ENCODE measurements at places on chromosomes 13 and 19. TPM values are rescaled to one million over a fixed set of nuclear protein-coding genes. Genes with fewer than 3 reads are reported as not detected.
A peak's percentile ranks its signal among the peaks of the same experiment; 100 is the strongest.

The PDE4C gene
- 0.38 TPM for total RNA-seq

The KXD1 gene
- 137 TPM for total RNA-seq

The FFAR1 gene
- total RNA-seq: not detected

The RNF225 gene
- 0.81 TPM for total RNA-seq

DNA sequence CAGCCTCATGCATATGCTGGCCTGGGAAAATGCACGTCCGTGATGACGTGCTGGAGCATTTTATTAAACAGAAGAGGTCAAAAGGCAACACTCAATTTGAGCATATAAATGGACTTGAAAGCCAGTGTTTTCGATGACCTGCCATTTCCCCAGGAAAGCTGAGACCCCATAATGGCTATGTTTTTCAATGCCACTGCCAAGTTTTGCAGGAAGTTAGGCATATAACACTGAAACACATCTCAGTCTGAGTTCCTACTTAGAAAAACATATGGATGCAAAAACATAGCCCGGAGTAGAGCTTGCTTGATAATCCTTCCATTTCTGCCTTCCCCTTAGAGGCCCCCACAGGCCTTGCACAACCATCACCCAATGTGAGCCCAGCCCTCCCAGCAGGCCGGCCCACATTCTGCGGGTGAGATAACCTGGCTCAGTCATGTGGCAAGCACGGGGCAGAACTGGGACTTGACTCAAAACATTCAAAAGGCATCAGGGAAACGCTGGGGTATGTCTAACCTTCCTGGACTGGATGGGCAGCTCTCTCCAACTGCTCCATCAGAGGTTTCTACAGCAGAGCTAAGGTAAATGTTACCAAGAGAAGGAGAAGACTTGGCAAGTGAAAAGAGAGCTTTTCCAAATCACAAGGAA lies 24.9 kb downstream of the EPS15L1 start:
- peak; percentile 77 for DNase-seq

DNA sequence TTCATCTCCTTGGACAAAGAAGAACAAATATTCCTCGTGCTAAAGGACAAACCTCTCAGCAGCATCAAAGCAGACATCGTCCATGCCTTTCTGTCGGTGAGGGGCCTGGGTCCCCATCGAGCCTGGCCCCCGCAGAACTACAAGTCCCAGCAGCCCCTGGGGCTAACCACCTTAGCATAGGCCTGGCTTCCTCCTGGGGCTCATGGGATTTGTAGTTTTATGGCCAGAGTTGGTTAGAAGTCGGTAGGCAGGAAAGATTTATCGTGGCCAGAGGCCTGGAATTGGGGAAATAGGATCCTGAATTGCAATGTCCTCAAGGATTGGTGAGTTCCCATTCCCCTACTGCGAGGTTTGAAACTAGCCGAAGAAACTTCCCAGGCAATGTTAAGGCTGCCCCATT lies 19.6 kb downstream of the TMEM150B start:
- DNase-seq: peak; percentile 75

- DNase-seq: no peak
Observed at GRCh38 chr19:46442808-46443450, 14.2 kb upstream of the PNMA8C start.

DNA sequence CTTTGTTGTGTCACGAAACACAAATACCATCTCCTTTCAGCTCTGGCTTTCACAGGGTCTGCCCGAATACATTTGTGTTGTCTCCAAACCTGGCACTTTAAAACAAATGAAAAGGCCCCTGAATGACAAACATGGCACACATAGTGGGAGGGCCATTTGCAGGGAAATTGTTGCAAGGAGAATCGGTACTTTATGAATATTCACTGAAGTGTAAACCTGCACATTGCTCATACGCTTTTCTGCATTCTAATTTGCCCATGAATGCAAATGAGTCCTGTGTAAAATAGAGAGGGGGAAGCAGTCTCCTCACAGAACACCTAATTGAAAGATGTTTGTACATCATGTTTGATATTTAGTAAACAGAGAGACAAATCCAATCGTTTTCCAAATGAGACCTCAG lies 82.7 kb upstream of the PCDH8 start:
- DNase-seq: no peak

DNA sequence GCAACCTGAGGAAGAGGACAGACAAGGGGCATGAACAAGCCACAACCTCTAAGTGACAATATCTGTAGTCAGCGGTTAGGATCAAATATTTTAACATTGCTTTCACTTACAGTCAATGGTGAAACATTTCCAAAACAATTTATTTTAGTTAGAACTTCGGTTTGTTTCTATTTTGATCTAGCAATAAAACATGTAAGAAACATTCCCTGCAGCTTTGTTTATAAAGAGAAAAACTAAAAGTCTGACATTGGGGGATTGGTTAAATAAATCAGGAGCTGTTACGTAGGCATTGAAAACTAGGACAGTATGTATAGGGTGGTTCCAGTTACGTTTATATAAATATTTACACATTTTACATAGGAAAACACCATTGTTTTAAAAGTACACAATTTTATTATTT lies 3.4 kb downstream of the URI1 start:
- DNase-seq: no peak

DNA sequence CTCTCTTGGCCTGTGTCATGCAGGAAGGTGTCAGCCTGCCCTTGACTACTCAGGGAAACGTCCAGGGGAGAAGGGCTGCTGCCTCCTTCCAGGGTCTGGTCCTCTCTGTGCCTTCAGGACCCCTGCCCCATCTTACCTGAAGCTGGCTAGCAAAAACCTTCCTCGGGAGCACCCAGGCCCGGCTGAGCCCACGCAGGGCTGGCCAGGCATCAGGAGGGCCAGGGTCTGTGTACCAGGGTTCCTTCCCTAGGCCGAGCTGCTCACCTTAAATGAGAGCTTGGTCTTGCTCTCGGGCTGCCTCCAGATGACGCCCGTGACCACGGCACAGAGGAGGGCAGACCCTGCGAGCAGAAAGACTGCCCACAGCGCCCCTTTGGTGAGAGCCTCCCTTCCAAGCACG lies 78.6 kb downstream of the SLC7A1 start:
- DNase-seq: no peak

GRCh38 chr19:55487924-55488687 lies at the start of gene SSC5D:
Gene SSC5D, plus strand, starts transcription at chr19:55488436. Its CDS starts 154 bp downstream, at chr19:55488590.
- no peak for DNase-seq

- no peak for DNase-seq
Observed at GRCh38 chr13:76596216-76596615, 290.0 kb downstream of the KCTD12 start.

DNA sequence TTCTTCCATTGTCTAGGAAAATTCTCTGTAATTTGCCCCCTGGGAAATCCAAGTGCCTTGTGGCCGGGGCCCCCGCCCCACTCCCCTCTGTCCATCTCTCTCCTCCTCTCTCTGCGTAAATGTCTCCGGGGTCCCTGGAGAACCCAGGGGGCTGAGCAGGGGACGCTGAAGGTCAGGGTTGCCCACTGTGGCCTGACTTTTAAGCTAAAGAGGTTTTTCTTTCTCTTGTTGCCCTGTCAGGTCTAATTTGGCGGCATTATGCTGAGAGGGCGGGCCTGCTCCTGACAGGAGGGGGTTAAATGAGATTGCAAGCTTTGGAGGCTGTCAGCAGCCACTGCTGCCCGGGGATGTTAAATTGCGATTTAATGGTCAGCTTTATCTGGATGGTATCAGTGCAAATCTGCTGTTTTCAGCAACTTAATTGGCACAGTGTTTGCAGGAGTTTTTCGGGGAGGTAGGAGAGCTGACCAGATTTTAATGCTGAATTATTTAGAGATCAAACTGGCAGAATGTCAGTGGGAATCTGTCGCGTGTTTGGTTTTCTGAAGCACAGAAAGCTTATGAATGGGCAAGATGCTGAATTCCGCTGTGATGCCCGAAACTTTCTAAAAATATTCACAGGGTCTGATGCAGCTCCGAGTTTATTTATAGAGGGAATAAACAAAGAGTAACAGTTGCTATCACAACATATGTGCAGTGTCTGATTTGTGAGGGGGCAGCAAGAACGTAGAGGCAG lies 93.2 kb upstream of the SOX1 start:
- DNase-seq: no peak

DNA sequence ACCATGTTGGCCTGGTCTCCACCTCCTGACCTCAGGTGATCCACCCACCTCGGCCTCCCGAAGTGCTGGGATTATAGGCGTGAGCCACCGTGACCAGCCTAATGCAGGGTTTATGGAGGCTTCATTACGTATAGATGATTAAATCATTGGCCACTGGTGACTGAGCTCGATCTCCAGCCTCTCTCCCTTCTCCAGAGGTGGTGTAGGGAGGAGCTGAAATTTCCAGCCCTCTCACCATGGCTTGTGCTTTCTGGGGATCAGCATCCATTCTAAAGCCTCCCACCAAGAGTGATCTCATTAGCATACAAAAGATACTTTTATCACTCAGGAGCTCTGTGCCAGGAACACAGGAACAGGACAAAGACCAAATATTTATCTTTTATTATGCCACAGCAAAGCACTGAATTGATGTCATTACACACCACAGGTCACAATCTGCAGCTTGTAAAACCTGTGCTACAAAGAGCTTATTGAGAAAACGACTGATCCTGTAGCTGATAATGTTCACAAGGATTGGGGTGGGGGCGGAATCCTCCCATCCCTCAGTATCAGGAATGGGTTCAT lies 32.4 kb downstream of the RHPN2 start:
- no peak for DNase-seq

GRCh38 chr13:31209172-31209840 lies 9.5 kb downstream of the B3GLCT start:
- DNase-seq: peak; percentile 47

Data from activated CD8-positive, alpha-beta T cell treated with anti-CD3 and anti-CD28 coated beads for 36 hours (primary cell).